ENCODE measurements at places on chromosomes 6 and 20.

- DNase-seq = no peak
These were observed 24.1 kb downstream of the RBCK1 start for GRCh38 chr20:432208-432607.

DNA sequence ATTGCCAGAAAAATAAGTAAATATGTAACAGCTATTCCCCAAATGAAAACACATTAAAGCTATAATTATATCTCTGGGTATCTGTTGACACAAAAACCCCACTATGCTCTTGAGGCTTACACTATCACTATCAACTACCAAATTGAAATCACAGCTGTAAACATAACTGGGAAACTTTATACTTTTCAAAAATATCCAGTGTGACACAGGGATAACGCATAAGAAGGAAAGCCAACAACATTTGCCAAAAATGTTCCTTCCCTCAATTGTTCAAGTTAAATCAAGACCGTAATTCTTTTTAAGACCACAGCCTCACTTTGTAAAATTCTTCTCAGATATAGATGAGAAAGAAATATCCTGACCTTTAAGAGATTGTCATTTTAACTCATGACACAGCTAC is 3.1 kb downstream of the ZHX3 start:
- no peak for DNase-seq

DNA sequence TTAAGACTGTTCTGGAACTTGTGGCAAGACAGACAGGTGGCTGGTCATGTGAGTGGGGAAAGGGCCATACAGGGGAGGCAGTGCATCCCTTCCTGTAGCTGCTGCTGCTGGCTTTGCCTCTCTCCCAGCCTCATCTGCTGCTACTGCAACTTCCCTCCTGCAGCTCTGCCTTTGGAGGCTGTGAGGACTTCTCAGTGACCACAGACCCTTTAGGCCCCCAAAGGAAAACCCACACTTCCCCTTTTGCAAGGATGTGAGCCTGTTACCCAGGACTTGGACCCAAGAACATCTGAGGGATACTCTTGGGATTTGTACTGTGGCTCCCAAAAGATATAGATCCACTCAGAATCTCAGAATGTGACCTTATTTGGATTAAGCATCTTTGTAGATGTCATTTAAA is 91.0 kb downstream of the TMEM170B start:
- no peak for DNase-seq

- no peak for DNase-seq
These were observed 120.5 kb downstream of the TRIM27 start for GRCh38 chr6:28803337-28803709.

DNA sequence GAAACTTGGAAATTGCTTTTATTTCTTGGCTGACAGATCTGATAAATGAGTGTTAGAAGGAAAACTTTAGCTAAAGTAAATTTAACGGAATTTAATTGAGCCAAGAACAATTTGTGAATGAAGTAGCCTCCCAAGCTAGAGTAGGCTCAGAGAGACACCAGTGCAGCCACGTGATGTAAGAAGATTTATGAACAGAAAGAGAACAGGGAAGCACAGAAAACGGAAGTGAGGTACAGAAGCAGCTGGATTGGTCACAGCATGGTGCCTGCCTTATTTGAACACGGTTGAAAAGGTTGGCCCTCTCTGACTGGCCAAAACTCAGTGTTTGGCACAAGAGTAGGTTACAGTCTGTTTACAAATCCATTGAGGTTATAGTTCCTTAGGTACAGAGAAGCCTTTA is 29.5 kb upstream of the IFNGR1 start:
- DNase-seq = no peak

GRCh38 chr20:50189681-50190250 is 864 bp upstream of the CEBPB start:
- DNase-seq = no peak

DNA sequence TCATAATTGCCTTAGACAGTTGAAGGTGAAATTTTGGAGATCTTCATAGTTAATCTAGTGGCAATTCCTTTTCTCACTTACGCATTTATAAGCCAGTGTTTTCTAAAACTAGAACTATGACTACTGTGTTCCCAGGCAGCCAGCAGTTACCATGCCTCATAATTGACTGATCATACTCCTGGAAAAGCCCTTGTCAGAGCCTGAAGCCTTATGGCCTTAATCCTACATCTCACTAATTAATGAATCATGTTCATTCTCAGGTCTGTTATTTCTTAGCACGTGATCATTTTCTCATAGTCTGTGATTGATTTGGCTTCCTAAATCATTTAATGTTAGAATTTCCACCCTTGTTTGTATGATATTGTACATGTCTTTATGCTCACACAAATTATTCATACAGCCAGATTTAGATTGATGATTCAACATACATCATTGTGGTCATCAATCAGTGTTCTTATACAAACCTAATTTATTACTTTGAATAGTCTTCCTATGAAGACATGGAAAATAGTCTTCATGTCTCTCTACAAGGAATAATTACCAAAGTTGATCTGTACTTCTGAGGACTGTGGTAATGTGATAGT is 132.6 kb upstream of the ASCC3 start:
- DNase-seq = no peak

DNA sequence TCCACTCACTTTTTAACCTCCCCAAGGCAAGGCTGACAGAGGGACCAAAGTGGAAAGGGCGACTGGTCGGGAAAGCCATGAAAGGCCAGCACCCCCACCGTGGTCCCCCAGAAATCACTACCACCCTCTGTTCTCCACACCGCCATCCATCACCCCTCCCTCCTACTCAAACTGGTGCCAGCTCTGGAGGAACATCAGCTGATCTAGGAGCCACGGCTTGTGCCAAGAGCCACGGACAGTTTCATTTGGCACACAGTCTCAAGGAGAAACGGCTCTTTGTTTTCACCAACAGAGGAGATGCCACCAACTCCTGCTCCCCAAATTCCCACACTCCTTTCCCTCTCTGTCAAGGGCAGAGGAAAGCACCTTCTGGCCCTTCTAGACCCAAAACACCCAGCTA is 26.0 kb downstream of the TBC1D7 start:
- no peak for DNase-seq

Measured in neural crest cell (in vitro differentiated cells).